ENCODE measurements at places on chromosomes 2 and 18. TPM values are rescaled to one million over a fixed set of nuclear protein-coding genes. Genes with fewer than 3 reads are reported as not detected.

Gene HRH4
- 0.19 TPM for total RNA-seq

Gene FOXD4L1
- not detected for total RNA-seq

Gene HOXD10
- total RNA-seq, result not detected

Gene GPR17
- total RNA-seq, result 0.16 TPM

Gene NEURL3
- total RNA-seq, result 0.14 TPM

- peak; percentile 48 for DNase-seq
These were observed 1.7 kb upstream of the HS6ST1 start for GRCh38 chr2:128320192-128320905.

Data from Right ventricle myocardium inferior (tissue), 1 donor.